ENCODE measurements at places on chromosomes 11 and 22.
A peak's percentile ranks its signal among the peaks of the same experiment; 100 is the strongest.

- DNase-seq = no peak
Measured at GRCh38 chr11:76788661-76789442, 5.7 kb downstream of the TSKU start.

GRCh38 chr11:131867457-131868257, 497.2 kb downstream of the NTM start:
- DNase-seq = peak; percentile 68

GRCh38 chr11:117621226-117621625, 175.8 kb downstream of the DSCAML1 start:
- DNase-seq = no peak

GRCh38 chr22:42372976-42373375, 59.2 kb downstream of the NFAM1 start:
- no peak for DNase-seq

DNA sequence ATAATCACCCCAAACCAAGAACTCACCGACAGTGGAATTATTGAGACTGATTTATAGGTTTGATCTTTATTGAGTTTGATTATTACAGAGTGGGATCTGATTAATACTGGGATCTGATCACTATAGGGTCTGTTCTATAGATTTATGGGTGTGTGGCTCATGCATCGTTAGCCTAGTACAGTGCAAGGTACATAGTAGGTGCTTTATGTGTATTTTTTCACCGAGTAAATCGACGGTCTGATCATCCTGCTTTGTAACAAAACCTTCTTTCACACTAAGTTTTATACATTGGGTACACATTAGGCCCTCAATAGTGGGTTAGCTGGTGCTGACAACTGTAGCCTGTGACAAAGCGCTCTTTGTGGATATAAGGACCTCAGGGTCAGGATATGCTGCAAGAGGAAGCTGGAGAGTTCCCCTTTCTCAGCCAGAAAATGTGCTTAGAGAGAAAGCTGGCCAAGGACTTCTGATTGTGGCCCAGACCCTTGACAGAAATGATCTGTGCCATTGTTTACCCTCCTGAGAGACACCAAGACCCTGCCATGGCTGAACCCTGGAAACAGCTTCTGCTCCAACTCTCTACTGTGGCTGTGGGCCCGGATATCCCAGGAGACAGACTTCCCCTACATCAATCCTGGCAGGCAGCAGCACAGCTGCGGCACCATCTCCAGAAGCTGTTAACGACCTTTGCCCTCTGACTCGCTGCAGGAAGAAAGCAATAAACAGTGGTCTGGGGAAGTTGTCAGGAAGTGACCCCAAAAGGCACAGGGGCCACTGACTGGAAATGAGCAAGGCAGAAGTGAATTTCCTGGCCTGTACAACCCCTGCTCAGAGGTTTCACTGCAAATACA, 16.1 kb upstream of the TPP1 start:
- DNase-seq = no peak

DNA sequence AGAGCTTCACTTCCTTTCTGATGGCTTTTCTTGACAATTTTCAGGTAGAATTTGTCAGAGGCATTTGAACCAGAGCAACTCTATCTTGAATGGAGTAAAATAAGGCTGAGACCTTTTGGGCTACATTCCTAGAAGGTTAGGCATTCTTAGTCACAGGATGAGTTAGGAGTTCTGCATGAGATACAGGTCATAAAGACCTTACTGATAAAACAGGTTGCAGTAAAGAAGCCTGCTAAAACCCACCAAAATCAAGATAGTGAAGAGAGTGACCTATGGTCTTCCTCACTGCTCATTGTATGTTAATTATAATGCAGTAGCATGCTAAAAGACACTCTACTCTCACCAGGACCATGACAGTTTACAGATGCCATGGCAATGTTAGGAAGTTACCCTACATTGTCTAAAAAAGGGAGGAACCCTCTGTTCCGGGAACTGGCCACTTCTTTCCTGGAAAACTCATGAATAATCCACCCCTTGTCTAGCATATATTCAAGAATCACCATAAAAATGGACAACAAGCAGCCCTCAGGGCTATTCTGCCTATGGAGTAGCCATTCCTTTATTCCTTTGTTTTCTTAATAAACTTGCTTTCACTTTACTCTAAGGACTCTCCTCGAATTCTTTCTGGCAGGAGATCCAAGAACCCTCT, 1519.7 kb upstream of the TENM4 start:
- no peak for DNase-seq

GRCh38 chr11:65489706-65490320, 9.0 kb upstream of the MALAT1 start:
- no peak for DNase-seq

- DNase-seq = peak; percentile 18
Measured at GRCh38 chr22:24894220-24894975, 52.1 kb downstream of the LHFPL7 start.

DNA sequence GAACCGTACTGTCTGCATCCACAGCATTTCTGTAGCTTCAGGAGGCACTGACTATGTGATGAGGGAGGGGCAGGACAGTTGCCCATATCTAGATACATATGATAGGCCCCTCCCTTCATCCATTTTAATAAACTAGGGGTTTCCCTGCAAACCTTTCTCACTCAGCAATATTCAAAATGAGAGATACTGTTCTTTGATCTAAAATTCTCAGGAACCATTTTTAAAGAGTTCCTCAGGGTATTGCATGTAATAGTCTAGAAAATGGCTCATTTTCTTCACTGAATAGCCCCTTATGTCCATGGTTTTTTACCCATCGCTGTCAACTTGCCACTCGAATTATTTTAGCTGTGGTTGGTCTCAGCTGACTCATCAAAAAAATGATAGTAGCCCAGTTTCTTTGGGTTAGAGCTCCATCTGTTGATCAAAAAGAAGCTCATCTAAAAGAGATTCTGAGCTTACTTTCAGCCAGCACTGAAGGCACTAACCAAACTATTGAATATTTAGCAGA, 37.0 kb upstream of the DNAJB7 start:
- DNase-seq = no peak

DNA sequence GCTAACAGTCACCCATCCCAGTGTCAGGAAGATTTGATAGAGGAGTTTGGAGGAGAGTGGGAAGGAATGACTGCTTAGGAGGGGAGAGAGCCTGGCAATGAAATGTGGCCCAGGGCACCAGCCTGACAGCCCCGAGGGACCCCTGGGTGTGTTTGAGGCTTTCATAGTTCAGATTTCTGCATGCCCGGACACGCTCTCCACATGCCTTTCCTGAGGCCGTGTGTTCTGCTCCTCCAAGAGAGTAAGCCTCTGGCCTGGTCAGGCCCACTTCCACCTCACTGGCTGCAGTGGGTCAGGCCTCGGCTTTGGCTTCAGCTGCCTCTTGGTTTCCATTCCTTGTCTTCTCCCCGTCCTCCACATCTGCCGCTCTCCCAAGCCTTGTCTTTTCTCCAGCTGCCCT, 78.4 kb downstream of the C22orf31 start:
- DNase-seq = peak; percentile 24

DNA sequence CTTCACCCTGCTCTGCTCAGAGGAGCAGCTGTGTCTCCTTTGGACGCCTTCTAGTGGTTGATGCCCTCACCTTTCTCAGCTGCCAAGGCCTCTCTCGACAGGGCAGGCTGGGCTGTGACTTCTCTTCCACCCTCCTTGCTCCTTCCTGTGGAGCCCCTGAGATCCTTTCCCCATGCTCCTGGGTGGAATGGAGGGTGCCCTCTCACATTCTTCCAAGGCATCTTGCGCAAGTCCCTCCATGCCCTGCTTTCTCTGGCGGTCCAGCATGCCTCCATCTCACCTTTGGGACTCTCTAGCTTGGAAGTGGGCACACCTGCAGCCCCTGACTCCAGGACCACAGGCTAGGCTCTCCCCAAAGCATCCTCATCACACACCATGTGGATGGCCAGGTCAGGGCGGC, 68.9 kb downstream of the BMAL1 start:
- no peak for DNase-seq

- DNase-seq = no peak
Measured at GRCh38 chr11:5277807-5278382, 8.2 kb upstream of the HBE1 start.

Measured in WERI-Rb-1 (cell line).